Stimulated activated CD4-positive, alpha-beta T cell treated with anti-CD3 and anti-CD28 coated beads, Interleukin-12 subunit alpha, Interleukin-12 subunit beta, amount 100 ng/mL, for 24 hours (primary cell): ENCODE measurements at places on chromosomes 3 and 15.

DNA sequence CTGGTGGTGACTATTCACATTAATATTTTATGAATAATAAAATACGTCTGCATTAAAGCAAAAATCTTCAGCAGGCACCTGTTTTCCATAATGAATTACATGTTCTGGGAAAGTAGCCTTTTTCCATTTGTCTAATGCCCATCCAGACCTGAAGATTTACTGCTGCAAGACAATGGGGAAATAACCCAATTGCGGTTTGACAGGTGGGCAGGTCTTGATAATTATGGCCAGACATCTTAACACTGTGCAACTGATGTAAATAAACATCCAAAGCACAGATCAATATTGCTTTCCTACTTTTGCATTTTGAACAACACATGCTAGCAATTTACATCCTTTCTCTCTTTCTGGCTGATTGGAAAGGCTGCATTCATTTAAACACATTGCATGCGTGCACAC lies 173.9 kb downstream of the MEIS2 start:
- DNase-seq: no peak

DNA sequence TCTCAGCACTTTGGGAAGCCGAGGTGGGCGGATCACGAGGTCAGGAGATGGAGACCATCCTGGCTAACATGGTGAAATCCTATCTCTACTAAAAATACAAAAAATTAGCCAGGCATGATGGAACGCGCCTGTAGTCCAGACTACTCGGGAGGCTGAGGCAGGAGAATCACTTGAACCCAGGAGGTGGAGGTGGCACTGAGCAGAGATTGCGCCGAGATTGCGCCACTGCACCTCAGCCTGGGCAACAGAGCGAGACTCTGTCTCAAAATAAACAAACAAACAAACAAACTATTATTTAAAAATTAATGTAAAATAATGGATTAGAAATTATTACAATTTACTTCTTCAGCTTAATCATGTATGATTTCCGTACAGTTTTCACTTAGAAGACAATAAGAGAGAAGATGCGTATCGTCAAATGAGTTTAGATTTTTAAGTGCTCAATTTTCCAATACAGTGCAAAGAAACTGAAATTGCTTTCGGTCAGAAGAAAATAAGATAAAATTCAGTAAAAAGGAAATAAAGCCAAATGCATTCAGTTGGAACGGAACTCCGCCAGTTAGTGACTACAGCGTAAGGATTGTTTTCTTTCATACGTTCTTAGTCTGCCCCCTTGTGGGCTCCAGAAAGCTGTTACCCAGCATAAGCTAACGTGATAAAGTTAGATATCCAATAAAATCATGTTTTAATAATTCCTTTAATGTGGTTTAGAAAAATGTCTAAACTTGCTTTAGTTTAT lies 24.8 kb downstream of the AADAC start:
- no peak for DNase-seq

DNA sequence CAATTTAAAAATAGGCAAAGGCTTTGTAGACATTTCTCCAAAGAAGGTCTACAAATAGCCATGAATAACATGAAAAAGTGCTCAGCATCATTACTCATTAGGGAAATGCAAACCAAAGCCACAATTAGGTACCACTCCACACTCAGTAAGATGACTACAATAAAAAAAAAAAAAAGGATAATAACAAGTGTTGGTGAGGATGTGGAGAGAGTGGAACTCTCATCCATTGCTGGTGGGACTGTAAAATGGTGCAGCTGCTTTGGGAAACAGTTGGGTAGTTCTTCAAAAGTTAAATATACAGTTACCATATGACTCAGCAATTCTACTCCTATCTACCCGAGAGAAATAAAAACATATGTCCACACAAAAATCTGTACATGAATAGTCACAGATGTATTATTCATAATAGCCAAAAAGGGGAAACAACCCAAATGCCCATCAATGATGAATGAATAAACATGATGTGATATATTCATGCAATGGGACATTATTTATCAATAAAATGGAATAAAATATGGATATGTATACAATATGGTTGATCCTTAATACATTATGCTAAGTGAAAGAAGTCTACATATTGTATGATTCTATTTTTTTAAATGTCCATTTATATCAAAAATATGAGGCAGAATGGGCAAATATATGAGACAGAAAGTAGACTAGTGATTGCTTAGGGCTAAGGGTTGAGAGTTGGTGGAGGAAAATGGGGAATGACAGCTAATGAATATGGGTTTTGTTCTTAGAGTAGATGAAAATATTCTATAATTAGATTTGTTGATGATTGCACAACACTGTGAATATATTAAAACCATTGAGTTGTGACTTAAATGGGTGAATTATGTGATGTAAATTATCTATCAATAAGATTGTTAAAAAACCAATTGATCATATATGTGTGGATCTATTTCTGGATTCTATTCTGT lies 66.1 kb upstream of the SMAD3 start:
- DNase-seq: no peak

DNA sequence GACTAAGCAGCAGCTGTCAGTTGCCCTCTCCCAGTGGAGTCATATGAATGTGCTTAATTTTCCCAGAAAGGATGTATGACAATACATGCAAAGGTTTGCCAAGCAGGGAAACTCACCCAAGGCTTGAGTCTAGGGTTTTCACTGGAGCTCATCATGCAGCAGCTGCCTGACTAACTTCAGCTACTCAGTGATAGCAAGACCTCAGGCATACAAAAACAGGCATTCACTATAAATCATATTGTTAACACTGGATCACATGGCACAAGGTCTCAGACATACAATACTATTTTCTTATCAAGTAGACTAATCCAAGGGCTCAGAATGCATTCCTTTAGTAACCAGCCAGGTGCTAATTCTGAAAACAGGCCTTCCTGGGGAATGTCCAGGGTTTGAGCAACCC lies 85.0 kb upstream of the STAC start:
- DNase-seq: no peak

GRCh38 chr3:188362405-188362831 lies 208.5 kb downstream of the LPP start:
- DNase-seq: no peak

- no peak for DNase-seq
Observed at GRCh38 chr3:14921811-14922705, 25.3 kb upstream of the NR2C2 start.

DNA sequence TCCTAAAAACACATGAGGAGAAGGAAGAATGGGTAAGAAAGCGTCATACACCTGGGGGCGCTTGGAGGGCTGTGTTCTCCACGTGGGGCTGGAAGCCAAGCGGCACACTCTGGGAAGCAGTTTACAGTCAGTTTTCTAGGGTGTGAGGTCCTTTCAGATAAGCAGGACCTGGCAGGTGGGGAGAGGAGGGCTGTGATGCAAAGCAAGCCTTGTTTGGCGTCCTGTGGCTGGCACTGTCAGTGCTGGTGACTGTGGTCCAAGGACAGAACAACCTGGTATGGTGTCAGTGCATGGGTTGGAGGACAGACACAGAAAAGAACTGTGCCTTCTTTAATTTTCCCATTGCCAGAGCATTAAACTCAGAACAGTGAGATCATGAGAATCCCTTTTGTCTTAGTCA lies 260.7 kb upstream of the NR2E3 start:
- no peak for DNase-seq

DNA sequence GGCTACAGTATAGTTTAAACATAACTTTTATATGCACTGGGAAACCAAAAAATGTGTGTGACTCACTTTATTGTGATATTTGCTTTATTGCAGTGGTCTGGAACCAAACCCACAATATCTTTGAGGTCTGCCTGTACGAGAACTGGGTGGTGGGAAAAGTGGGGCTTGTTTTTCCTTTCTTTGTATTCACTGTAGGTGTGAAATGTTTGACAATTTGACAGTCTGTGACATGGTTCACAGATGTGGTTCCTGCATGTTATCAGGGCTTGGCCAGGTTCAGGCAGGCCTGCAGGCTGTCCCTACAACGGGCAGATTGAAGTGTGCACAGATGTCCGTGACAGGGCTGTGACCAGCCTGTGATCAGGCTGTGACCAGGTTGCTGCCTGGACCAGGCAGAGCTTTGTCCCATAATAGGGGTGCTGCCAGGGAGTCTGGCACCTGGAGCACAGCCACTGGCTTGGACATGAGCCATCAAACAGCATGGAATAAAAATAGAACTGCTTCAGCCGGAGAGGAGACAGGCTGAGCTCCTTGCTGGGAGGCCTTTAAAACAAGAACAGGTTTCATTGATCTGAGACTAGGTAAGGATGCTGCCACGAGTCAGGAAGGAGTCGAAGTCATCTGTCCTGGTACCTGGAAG lies 61.0 kb downstream of the KLF13 start:
- no peak for DNase-seq

GRCh38 chr3:170476291-170476690 lies 57.6 kb downstream of the CLDN11 start:
- no peak for DNase-seq
